ENCODE measurements at places on chromosomes 7 and 10.

GRCh38 chr10:58807629-58808022 lies 295.0 kb downstream of the BICC1 start:
- no peak for DNase-seq

DNA sequence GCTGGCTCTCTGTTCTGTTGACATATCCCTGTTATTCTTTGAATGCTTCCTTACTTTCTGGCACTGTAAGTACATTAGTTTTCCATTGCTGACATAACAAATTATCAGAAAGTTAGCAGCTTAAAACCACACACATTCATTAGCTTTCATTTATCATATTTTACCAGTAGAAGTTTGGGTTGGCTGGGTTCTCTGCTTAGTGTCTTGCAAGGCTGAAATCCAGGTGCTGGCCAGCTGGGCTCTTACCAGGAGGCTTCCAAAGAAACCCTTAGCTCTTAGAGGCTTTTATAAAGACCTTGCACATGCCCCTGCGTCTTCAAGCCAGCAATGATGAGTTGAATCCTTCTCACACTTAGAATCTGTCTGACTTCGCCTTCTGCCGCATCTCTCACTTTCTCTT lies 160.6 kb downstream of the MLLT10 start:
- no peak for DNase-seq

- no peak for DNase-seq
Measured at GRCh38 chr10:99521765-99522469, 10.8 kb upstream of the NKX2-3 start.

GRCh38 chr7:2965745-2966270 lies 77.9 kb downstream of the CARD11 start:
- DNase-seq = no peak
